ENCODE measurements at places on chromosomes 5 and 9. TPM values are rescaled to one million over a fixed set of nuclear protein-coding genes. Genes with fewer than 3 reads are reported as not detected.

GRCh38 chr5:16492398-16493140 lies 27.0 kb upstream of the ZNF622 start:
- peak; percentile 46 for DNase-seq

DNA sequence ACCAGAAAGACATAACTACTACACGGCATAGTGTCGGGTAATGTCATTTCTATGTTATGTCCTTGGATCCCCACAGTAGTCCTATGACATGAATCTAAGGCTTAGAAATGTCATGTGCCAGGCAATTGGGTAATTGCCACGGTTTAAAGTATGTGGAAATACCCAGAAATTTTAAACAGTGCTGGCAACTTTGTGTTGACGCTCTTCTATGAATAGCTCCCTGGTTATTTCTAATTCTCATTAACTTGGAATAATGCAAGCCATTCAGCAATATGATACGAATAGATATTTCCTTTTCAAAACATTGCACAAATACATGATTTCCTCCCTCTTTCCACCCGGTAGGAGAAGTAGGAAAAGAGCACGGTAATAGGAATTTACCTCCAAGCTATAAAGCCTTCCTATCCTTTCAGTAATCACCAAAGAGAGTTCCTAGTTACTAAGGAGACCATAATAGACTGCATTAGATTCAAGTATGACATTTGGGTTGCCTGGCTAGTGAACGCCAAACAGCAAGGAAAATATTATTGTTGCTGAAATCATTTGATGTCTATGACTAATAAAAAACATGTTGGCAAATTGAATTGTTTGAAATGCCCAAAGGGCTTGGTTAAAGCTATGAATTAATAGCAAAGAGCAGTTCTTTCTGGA lies 168.4 kb downstream of the CCDC192 start:
- no peak for DNase-seq

The DAB2IP gene
- 18.1 TPM for polyA plus RNA-seq

The MYMK gene
- polyA plus RNA-seq = not detected

DNA sequence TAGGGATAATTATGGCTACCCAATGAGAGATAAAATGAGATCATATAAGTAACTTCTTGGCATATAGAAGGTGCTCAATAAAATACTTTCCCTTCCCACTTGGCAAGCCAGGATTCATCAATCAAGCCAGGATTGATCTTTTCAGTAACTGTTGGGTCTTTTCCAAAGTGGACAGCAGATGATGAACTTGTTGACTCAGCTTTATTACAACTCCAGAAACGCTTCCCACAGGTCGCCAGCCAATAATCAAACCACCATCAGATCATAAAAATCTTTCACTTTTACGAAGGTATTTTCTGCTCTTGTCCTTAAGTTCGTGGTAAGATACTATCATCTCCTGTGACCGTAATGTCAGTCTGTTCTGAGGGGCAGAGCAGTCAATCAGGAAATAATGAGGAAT lies 39.8 kb upstream of the WHRN start:
- no peak for DNase-seq

DNA sequence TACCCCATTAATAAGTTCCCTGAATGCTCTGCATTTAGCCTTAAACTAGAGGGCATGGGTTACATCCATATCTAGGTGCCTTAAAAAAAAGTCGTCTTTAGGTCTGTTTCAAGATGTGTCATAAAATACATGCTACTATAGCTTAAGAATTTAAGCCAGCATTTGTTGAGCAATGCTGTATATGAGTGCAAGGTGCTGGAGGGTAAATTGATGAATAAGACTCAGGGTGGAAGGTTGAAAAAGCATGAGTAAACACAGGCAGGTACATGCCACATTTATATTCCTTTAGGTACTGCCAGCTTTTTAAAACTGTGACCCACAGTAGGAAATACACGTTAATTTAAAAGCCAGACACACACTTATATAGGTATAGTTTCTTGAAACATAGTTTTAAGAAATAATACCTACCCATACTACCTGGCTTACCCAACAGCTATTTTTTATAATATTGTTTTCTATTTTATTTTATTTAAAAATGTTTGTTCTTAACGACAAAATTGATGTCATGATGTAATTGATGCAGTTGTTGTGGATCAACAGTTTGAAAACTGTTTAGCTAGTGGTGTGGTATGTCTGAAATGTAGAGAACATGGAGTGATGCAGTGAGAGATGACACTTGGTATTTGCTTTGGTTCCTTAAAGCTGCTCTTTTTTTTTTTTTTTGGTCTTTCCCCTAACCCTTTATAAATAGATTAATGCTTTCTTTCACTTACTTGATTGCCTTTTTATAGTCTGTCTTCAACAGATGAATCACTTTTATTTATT lies 3.9 kb downstream of the HMGCR start:
- no peak for DNase-seq

The FBXL7 gene
- polyA plus RNA-seq = 23.2 TPM

DNA sequence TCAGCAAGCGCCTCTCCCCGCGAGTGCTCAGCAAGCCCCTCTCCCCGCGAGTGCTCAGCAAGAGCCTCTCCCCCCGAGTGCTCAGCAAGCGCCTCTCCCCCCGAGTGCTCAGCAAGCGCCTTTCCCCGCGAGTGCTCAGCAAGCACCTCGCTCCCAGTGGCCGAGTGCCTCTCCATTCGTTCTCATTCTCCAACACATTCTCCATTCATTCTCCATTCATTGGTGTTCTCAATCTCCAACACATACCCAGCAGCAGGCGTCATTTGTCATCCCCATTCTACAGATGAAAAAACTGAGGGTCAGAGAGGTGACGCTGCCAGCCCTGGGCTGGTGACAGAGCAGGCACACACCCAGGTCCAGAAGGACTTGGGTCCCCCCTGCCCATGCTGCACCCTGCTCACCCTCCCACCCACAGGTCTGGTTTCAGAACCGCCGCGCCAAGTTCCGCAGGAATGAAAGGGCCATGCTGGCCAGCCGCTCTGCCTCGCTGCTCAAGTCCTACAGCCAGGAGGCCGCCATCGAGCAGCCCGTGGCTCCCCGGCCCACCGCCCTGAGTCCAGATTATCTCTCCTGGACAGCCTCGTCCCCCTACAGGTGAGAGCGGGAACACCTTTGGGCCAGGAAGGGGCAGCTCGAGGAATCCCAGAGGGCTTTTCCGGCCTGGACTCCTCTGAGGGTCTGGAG lies 32.5 kb downstream of the PTGES start:
- DNase-seq = no peak

DNA sequence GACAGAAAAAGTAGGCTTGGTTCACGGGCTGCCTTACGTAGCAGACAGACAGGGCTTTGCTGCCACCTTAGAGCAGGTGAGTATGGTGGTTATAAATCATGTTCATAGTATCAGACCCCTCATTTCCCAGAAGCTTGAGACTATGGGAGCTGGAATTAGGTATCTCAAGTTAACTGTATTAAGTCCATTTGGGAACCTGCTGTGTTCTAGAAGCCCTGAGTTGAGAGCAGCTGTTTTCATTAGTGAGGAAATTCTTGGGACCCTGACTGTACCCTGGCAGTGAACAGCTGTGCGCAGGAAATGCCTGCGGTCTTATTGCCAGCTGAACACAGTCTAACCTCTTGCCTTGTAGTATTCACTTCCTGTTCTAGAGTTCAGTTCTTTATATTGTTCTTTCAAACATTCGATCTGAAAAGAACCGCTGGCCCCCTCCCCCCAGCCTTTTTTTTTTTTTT lies 29.8 kb downstream of the UGCG start:
- no peak for DNase-seq

- no peak for DNase-seq
Observed at GRCh38 chr9:100129772-100130171, 30.7 kb downstream of the INVS start.

- no peak for DNase-seq
Observed at GRCh38 chr5:149930749-149931574, 13.6 kb downstream of the PDE6A start.

DNA sequence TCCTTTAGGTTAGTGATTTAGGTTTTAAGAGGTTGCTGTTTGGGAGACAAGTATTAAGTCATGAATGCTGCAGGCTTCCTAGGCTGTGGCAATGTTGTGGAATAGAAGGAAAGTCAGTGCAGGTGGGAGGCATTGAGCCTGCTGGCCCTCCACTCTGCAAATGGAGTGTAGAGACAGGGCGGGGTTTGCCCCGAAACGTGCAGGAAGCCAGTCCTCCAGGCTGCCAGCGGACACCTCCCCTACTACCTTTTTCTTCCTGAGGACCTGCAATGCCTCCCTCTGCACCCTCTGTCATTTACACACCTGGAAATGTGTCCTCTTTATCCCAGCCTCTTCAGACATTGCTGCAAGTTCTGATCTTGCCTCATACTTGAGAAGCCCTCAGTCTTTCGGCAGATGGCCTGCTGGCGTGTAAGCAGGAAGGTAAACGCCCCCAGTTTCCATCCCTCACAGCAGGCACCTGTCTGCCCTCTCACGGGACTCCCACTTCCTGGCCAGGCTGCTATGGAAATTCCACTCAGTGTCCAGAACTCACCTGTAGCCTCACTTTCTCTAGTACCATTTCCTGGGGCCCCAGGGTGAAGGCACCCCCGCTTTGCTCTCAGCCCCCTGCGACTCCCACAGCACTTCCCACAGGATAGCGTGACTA lies 81.6 kb upstream of the BOD1 start:
- DNase-seq = no peak

The FYB1 gene
- polyA plus RNA-seq = 0.09 TPM

The GABRA6 gene
- polyA plus RNA-seq = not detected

The EGR1 gene
- polyA plus RNA-seq = 5.4 TPM

DNA sequence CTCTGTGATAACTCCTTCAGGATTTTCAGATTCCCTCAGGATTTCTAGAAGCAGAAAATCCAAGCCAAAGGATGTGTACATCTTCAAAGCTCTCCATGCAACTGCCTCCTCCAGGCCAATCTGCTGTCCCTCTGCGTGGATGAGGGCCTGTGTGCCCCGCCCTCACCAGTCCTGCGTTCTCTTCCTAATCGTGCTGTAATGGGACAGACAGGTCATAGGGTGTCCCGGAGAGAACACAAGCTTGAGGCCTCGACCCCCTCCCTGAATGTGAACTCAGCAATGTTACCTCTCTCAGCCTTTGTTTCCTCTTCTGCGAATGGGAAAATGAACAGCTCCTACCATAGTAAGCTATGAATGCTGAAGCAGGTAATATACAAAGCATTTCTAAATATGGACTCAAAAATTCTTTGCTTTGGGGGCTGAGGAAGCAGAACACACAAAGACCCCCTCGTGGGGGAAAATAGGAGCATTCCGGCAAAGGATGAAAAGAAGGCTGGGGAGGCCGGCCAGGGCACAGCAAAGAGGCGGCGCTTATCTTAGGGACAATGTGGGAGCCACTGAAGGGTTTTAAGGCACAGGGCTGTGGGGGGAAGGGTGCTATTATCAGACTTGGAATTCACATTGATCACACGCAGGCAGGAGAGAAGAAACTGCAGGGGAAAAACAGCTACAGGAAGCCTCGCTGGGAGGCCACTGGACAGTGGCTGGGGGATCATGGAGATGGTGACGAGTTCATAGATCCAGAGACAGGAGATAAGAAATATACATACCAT lies 57.2 kb upstream of the FBXW11 start:
- no peak for DNase-seq

GRCh38 chr5:40497573-40497972 lies 182.1 kb upstream of the PTGER4 start:
- no peak for DNase-seq

GRCh38 chr9:84750152-84750865 lies 80.8 kb downstream of the NTRK2 start:
- DNase-seq = no peak

DNA sequence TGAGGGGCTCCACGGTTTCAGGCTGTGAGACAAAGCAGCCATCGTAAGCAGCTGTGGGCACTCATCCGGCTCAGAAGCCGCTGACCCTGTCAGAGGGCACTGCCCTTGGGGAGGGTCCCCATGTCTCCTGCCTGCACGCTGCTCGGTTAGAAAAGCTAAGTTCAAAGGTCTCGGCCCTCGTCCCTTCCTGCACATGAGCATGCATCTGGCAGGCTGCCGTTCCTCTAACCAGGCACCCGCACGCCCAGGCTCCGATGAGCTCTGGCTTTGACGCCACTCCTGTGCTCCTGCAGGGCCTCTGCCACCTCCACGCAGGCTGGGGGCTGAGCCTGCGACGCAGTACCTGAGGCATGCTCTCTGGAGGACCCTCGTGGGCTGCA lies 51.3 kb downstream of the NKD2 start:
- no peak for DNase-seq

GRCh38 chr9:10238087-10238486 lies 374.7 kb downstream of the PTPRD start:
- DNase-seq = no peak

The FAM153A gene
- polyA plus RNA-seq = not detected

The RNF208 gene
- 0.39 TPM for polyA plus RNA-seq

DNA sequence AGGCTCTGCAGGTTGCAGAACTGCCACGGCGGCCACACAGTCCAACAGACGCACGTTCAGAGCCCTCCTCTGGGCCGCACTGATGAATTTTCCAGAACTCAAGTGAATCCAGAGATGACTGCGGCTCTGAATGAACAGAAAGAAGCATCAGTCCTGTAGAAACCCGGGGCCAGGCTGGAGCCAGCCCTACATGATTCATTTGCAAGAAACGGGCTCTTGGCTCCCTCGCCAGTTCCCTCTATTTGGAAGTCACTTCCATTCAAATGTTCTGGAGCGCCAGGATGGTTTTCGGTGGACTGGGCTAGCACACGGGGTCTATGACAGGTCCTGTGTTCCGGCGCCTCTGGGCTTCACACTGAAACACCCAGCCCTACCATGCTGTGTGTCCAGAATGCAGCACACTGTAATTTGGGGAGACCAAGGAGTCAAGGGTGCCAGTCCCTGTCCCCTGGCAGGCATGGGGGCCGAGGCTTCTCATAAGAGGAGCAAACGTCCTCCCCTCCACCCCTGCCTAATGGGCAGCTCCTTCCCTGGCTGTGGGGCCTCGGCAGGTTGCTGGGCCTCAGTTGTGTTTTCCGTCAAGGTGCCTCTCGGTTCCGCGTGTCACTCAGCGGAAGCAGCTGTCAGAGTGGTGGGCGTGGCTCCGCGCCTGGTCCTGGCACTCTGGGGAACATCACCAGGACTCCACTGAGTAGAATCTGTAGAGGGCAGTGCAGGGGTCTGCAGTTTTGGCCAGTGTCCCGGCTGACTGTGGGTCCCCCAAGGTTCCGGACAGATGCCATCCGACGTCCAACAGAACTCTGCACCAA lies 18.1 kb upstream of the COL5A1 start:
- DNase-seq = no peak

GRCh38 chr5:3522491-3522890 lies 73.1 kb upstream of the IRX1 start:
- DNase-seq = no peak

DNA sequence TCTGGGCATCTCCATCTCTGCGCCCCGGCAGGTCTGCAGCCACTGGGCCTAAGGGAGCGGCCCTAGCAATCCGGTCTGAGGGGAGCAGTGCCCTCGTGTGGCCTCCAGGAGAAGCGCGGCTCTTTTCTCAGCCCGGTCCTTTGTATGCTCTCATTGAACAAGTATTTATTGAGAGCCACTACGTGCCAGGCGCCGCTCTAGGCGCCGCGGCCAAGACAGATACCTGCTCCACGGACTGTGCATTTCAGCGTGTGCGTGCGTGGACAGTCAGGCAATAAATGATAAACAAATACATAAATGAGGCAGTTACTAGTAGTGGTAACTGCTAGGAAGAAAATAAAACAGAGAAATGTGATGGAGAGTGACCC lies 2.3 kb upstream of the SLC4A9 start:
- DNase-seq = peak; percentile 41
